CD4-positive, alpha-beta T cell (primary cell): ENCODE measurements at places on chromosomes 4 and X.

DNA sequence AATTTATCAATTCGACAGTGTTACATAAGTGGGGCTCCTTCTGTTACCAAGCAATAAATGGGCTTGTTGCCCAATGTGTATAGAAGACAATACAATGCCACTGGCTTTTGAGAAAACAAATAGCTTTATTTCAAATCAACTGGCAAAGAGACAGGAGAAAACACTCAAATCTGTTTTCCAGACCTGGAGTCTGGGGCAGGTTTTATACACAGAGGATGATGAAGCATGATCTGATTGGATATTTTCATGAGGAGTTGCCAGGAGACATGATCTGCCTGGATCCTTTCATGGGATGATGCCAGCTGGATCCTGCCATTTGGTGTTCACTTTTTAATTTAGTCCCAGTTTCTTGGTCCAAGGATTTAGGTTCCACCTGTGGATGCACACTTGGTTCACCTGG is 287.9 kb downstream of the CXXC4 start:
- DNase-seq: no peak

- no peak for DNase-seq
Observed at GRCh38 chr4:20532116-20532790, 168.0 kb upstream of the PACRGL start.

GRCh38 chrX:48490661-48491060 is 14.7 kb downstream of the FTSJ1 start:
- no peak for DNase-seq

DNA sequence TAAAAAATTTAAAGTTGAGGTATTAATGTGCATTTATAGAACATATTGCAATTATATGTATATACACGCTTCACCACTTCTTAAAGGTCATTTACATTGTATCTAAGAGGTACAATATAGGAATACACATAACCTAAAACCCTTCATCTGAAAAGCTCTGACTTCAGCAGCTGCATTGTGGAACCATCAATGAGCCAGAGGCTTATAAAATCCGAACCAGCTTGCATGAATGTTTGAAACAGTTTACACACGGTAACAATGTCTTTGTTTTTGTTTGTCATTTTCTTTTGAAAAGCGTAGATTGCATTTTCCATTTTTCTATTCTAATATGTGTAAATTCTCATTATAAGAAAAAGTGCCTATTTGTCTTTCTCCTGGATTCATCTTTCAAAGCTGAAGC is 221.6 kb downstream of the DCLK2 start:
- no peak for DNase-seq

GRCh38 chrX:47621851-47622250 is 2.2 kb upstream of the SYN1 start:
- no peak for DNase-seq

DNA sequence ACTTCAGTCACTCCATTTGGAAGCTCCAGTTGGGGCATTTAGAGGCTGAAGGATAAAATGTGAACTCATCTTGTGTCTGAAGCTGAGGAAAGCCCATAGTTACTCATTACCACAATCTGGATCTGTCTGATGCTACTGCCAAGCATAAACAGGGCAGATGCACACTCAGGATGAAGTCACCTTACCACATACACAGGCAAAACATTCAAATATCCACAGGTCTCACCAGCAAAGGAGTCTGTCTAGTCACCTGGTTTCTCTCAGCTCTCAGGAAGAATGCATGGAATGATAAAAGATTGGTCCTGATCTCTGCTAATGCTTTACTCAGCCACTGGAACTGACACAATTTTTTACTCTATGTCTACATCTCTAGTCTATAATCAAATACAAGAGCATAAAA is 13.0 kb upstream of the ODAPH start:
- no peak for DNase-seq

DNA sequence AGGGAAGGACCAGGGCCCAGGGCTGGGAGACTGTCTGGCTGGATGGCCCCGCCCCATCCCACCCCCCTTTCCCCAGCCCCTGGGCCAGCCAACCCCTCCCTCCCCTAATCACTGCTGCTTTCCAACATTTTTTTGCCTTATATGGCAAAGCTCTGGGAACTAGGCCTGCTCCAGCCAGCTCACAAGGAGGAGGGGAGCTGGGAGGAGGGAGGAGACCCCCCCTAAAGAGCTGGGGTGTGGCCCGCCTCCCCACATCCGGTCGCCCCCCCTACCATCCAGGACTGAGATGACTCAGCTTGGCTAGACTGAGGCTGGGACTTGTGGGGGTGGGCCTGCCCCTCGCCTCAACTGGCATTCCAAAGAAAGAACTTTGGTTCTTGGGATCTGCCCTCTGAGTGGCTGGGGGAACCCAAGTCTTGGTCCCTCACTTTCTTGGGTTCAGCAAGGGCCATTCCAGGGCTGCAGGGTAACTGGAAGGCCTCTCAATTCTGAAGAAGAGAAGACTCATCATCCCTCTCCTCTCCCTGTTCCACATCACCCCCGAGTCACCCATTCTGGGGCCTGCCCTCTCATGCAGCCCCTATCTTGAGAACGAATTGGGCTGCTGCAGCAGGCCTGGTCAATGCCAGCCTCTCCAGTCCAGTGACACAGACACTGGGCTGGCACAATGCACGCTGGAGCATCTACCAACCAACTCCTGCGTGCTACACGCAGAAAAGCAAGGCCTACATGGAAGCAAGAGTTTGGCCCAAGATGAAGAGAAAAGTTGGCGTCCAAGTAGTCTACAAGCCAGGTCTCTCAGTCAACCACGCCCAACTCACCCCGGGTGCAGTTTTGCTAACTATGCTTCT is 4.8 kb downstream of the FLNA start:
- peak; percentile 70 for DNase-seq
